ENCODE measurements at places on chromosomes 5 and 9. TPM values are rescaled to one million over a fixed set of nuclear protein-coding genes. Genes with fewer than 3 reads are reported as not detected.
A peak's percentile ranks its signal among the peaks of the same experiment; 100 is the strongest.

The NSA2 gene
- total RNA-seq = 102 TPM

DNA sequence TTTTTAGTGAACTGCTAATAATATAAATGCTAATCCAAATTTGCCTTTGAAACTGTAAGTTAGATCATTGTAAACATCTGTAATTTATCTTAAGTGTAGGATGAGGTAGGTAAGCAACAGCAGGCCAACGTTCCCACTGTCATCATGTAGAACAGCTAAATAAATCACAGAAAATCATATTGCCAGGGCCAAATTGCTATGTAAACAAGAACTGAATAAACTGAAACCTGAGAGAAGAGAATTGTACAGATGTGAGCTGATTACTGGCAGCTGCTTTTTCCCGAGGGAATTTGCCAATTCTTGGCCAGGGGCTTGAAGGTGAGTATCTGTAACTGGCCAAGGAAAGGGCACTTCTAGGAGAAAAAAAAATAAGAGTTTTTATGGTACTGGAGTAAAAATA is 97.6 kb downstream of the CDH10 start:
- no peaks in the 10 kb centered on the region for H3K4me1 ChIP-seq
- H3K27me3 ChIP-seq = no peaks in the 10 kb centered on the region
- no peak overlapping the region for H3K4me3 ChIP-seq
- no peak for DNase-seq
- H3K27ac ChIP-seq = no peak overlapping the region
- H3K36me3 ChIP-seq = no peaks in the 10 kb centered on the region

DNA sequence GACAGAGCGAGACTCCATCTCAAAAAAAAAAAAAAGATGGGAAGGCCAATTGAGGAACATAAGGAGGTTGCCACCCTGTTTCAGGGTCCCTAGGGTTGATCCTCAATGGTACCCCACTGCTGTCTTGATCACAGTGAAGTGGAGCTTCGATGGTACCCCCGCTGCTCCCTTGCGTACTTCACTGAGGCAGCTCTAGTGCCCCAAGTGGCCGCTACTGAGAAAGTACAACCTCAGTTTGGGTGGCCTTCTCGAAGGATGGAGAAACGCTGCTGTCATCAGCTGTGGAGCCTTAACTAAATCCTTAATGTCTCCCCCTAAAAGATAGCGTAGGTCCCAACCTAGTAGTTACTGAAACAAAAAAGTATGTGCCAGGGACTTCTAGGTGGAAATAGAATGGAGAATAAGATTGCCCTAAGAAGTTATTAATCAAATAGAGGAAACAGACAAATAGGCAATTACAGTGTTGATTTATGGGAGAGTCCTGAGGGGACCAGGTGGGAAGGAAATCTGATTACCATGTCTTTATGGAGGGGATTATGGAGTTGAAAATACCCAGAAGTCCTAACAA is 6.3 kb downstream of the TESK1 start:
- no peak for DNase-seq
- no peak overlapping the region for H3K27ac ChIP-seq
- H3K27me3 ChIP-seq = no peaks in the 10 kb centered on the region
- peaks cover 7% of the 10 kb centered on the region for H3K4me1 ChIP-seq
- peaks cover 36% of the 10 kb centered on the region for H3K36me3 ChIP-seq

The AMBP gene
- total RNA-seq = not detected

The PTPRD gene
- total RNA-seq = 5.8 TPM

The PHF24 gene
- 0.75 TPM for total RNA-seq

DNA sequence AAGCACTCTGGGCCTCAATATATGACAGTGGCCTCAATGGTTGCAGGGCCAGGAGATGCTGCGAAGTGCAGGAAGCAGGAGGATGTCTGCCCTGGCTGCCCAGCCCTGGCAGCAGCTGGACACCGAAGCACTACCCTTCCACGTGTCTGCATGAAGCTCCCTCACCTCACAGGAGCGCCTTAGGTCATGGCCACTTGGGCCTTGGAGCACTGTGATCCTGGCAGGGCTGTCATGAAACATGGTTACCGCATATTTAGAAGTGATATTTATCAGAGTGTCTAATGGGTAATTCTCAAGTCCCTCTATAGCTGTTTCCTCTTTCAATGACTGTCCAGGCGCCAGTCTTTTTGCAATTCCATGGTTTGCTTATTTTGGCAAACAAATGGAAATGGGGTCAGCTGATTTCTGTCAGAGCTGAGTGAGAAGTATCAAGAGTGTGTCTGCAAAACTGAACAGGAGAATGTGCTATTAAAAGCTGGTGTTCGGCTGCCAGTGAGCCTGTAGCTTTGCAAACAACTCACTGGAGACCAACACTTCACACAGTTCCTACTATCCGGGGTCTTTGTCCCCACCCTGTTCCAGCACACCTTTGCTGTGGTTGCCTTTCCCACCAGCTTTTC is 285.9 kb downstream of the KIF4B start:
- H3K36me3 ChIP-seq = no peaks in the 10 kb centered on the region
- H3K4me3 ChIP-seq = no peak overlapping the region
- no peaks in the 10 kb centered on the region for H3K4me1 ChIP-seq
- DNase-seq = no peak
- H3K27me3 ChIP-seq = no peaks in the 10 kb centered on the region

DNA sequence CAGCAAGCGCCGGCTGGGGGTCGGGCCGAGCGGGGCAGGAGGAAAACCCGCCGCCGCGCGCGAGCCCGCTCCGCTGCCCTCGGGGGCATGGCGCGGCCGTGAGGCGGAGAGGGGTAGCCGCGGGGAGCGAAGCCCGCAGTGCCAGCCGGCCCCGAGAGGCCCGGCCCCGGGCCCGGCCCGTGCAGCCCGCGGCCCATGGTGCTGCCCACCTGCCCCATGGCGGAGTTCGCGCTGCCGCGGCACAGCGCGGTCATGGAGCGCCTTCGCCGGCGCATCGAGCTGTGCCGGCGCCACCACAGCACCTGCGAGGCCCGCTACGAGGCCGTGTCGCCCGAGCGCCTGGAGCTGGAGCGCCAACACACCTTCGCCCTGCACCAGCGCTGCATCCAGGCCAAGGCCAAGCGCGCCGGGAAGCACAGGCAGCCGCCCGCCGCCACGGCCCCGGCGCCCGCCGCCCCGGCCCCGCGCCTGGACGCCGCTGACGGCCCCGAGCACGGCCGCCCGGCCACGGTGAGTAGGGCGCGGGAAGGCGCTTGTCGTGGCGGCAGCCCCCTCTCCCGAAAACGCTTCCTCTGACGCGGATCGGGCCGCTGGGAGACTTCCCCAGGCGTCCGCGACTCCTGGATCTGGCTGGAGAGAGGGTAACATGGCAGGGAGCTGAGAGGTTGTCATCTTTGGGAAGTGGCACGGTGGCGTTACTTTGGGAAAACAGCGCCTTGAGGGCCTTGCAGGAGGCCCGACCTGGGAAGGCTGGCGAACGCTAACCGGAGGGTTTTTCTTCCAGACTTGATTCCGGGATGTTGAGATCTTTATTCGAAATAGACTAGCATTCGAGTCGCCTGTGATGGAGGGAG is 523 bp downstream of the MAML1 start:
- no peaks in the 10 kb centered on the region for H3K27me3 ChIP-seq
- peaks cover 29% of the 10 kb centered on the region for H3K36me3 ChIP-seq
- DNase-seq = no peak
- peak overlapping the region; percentile 100 for H3K4me3 ChIP-seq
- peak overlapping the region; percentile 99 for H3K27ac ChIP-seq
- peaks cover 56% of the 10 kb centered on the region for H3K4me1 ChIP-seq

GRCh38 chr9:129854588-129855110 is 19.4 kb downstream of the USP20 start:
- no peaks in the 10 kb centered on the region for H3K27me3 ChIP-seq
- no peak overlapping the region for H3K4me3 ChIP-seq
- peaks cover 28% of the 10 kb centered on the region for H3K4me1 ChIP-seq
- DNase-seq = no peak
- no peak overlapping the region for H3K27ac ChIP-seq
- H3K36me3 ChIP-seq = peaks cover 75% of the 10 kb centered on the region

The RC3H2 gene
- total RNA-seq = 57.7 TPM

All from esophagus muscularis mucosa (tissue), 4 donors.